ENCODE measurements at places on chromosomes 11 and 22.

- peaks cover 20% of the 10 kb centered on the region for H3K36me3 ChIP-seq
- no peak for DNase-seq
Measured at GRCh38 chr11:62680825-62681240, 2.0 kb upstream of the UBXN1 start.

DNA sequence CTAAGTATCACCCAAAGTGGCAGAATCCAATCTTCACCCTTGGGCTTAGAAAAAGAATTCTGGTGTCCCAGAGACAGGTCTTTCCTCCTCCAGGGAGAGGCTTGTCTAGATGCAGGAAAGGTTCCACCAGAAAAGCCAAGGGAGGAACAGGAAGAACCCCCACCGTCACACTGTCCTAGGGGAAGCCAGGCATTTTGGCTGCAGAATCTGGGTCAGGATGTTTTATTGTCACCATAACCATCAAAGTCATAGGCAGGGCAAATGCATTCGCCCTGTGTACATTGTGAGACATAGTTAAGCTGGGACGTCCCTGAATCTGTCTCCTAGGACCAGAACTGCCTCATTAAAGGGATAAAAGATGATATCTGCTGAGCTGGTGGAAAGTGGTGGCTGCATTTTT, 590.5 kb downstream of the OPCML start:
- no peak overlapping the region for H3K4me3 ChIP-seq
- H3K27ac ChIP-seq: no peak overlapping the region
- no peaks in the 10 kb centered on the region for H3K36me3 ChIP-seq
- DNase-seq: no peak

DNA sequence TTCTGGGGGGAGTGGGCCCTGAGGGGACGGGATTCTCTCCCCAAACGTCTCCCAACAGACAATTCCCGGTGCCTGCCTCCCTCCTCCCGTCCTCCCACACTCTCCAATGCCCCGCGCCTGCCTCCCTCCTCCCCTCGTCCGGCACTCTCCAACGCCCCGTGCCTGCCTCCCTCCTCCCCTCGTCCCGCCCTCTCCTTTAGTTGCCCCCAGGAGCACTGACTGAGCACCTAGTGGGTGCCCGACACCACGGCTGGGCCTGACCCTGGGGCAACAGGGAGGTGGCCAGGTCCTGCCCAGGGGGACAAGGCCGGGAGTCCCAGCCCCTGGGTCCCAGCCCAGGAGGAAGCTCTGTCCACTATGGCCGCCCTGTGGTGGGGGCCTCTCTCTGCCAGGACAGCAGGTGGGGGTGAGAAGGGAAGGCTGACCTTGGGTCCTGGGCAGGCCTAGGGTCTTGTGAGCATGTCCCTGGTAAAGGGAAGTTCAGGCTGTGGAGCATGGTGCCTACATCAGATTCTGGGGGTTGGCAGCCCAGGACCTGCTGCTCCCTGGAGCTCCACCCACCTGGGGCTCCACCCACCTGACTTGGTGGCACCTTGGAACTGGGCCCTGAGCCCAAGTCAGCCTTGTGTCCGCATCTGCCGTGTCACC, 942.3 kb downstream of the BRD1 start:
- no peaks in the 10 kb centered on the region for H3K4me1 ChIP-seq
- H3K27ac ChIP-seq: no peak overlapping the region
- H3K36me3 ChIP-seq: no peaks in the 10 kb centered on the region

- H3K4me1 ChIP-seq: peaks cover 37% of the 10 kb centered on the region
- H3K27ac ChIP-seq: peak overlapping the region; percentile 83
- H3K4me3 ChIP-seq: peak overlapping the region; percentile 47
- no peaks in the 10 kb centered on the region for H3K36me3 ChIP-seq
- H3K27me3 ChIP-seq: no peaks in the 10 kb centered on the region
Measured at GRCh38 chr11:111926505-111927391, 8.0 kb downstream of the C11orf52 start.

DNA sequence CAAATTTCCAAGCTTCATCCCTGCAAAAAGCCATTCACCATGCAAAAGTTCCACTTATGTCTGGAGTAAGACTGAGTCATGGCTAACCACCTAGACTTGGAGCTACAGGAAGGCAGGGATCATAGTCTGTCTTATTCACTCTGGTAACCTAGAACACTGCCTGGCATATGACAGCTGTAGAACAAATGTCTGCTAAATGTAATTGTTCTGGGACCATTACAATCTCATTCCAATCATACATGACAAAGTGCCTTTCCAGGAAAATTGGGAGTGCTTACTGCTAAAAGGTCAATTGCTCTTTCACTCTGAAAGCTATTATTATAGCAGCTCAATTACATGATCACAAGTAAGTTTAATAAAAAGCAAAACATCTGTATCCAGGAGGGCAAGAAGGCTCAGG, 99.1 kb upstream of the CHRM4 start:
- H3K27me3 ChIP-seq: no peaks in the 10 kb centered on the region
- H3K36me3 ChIP-seq: peaks cover 17% of the 10 kb centered on the region
- H3K4me3 ChIP-seq: no peak overlapping the region
- no peak overlapping the region for H3K27ac ChIP-seq

- H3K4me3 ChIP-seq: peak overlapping the region; percentile 2
- peaks cover 21% of the 10 kb centered on the region for H3K27me3 ChIP-seq
- H3K4me1 ChIP-seq: peaks cover 48% of the 10 kb centered on the region
- H3K36me3 ChIP-seq: no peaks in the 10 kb centered on the region
- no peak for DNase-seq
Measured at GRCh38 chr22:27797520-27798391, 3.8 kb downstream of the MN1 start.

DNA sequence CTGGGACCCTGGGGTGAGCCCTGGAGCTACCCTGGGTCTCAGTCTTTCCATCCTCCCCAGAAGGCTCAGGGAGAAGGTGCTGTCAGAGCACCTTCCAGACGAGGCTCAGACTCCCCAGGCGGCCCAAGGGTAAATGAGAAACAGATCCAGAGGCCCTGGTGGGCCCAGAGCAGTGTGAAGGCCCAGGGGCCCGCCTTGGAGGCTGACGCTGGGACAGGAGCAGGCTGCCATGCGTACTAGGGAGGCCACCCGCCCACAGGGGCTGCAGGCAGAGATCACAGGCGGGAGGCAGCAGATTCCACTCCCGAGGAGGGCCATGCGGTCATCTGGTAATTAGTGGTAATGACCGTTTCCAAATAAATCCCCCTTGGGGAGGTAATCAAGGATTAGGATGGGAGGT, 5.2 kb downstream of the WNT11 start:
- H3K27ac ChIP-seq: no peak overlapping the region
- no peak for DNase-seq
- no peaks in the 10 kb centered on the region for H3K36me3 ChIP-seq
- peaks cover 13% of the 10 kb centered on the region for H3K27me3 ChIP-seq
- peaks cover 5% of the 10 kb centered on the region for H3K4me1 ChIP-seq

- H3K4me1 ChIP-seq: peaks cover 3% of the 10 kb centered on the region
- no peaks in the 10 kb centered on the region for H3K36me3 ChIP-seq
Measured at GRCh38 chr11:32052215-32052614, 38.7 kb upstream of the RCN1 start.

DNA sequence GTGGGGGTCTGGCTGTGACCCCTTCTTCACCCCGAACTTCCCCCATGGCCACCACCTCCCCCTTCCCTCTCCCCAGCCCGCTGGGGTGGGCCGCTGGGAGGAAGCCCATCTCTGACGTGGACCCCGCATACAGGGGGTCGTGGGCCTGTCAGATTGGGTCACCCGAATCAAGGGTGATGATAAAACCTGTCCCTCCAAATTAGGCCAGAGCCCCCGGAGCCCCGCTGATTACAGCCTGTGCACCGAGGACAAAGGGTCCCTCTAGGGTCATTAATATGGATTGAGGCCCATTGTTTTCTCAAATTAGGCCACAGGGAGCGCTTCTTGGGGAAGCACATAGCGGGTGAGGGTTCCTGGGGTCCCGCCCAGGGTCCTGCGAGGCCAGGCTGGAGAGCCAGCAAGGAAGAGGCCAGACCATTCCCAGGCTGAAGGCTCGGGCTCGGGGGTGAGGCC, 4.9 kb upstream of the LINC01488 start:
- no peak for DNase-seq
- no peak overlapping the region for H3K27ac ChIP-seq
- H3K27me3 ChIP-seq: no peaks in the 10 kb centered on the region
- H3K4me3 ChIP-seq: no peak overlapping the region

DNA sequence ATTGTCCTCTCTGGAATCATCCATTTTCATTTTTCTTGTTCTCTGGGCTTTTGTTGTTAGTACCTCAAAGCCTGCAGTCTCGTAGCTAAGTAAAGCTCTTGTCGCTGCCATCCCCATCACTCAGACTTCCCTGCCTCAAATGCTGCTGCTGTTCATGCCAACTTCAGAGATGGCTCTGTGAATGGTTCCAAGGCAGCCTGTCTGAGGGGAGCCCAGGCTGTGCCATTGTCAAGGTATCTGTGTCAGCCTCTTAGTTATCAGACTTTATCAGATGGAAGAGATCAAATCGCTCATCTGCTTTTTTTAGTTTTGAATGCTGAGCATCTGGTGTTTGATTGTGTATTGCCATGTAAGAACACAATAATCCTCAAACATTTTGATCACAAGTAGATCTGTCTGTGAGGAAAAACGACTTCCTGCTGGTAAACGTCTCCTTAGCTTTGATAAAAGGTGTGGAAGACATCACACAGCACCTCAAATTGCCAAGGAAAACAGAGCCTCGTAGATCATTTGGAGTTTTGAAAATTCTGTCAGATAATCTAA, 304.2 kb upstream of the ZC3H12C start:
- H3K4me3 ChIP-seq: no peak overlapping the region
- H3K27ac ChIP-seq: no peak overlapping the region
- no peak for DNase-seq
- no peaks in the 10 kb centered on the region for H3K36me3 ChIP-seq
- H3K4me1 ChIP-seq: no peaks in the 10 kb centered on the region

DNA sequence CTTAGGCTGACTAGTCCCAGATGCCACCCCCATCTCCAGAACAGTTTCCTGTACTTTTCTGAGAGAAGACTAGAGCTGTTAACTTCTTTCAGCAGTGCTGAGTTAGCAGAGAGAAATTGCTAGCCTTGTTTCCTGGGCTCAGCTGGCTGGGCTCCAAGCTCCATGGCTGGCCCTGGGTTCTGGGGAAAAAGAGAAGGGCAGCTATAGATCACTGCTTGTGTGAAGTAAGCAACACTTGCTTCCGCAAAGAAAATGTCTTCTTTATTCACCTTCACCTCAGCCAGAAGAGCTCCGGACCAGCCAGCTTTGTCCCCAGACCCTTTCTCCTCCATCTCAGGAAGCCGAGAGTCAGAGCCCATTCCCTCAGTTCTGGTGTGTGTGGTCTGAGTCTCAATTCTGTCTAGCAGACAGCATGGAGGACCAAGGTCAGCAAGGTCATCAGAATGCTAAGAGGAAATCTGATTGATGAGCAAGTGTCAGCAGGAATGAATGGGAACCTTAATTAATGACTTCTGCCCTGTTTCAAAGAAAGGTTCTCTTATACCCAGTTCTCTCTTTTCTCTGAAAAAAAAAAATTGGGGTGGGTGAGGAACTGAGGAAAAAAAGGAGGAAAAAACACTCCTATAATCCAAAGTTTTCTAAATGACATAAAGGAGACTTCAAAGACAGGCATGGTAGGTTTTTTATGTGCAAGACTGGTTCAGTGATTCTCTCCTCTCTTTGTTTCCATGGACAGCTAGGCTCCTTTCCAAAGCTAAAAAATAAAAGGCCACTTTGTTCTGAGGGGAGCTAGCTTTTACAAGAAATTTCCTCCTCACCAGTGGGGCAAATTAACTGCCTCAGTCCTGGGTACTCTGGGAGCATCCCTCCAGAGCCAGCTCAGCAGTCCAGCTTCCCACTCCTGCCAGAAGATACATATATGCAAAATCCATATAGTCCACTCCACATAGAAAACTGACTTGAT, 63.6 kb upstream of the FAM181B start:
- no peak for DNase-seq
- H3K36me3 ChIP-seq: no peaks in the 10 kb centered on the region
- H3K27ac ChIP-seq: no peak overlapping the region
- H3K27me3 ChIP-seq: no peaks in the 10 kb centered on the region
- H3K4me1 ChIP-seq: no peaks in the 10 kb centered on the region

GRCh38 chr11:111406589-111406988, 27.5 kb upstream of the POU2AF1 start:
- no peak overlapping the region for H3K4me3 ChIP-seq
- no peaks in the 10 kb centered on the region for H3K27me3 ChIP-seq
- DNase-seq: no peak
- H3K27ac ChIP-seq: no peak overlapping the region
- no peaks in the 10 kb centered on the region for H3K36me3 ChIP-seq

GRCh38 chr11:69005631-69006368, 7.2 kb downstream of the MRGPRF start:
- peaks cover 50% of the 10 kb centered on the region for H3K4me1 ChIP-seq
- peak; percentile 77 for DNase-seq
- no peak overlapping the region for H3K4me3 ChIP-seq
- peaks cover 6% of the 10 kb centered on the region for H3K27me3 ChIP-seq

GRCh38 chr11:101061606-101062005, 68.0 kb downstream of the PGR start:
- H3K27ac ChIP-seq: no peak overlapping the region
- H3K27me3 ChIP-seq: no peaks in the 10 kb centered on the region
- H3K4me1 ChIP-seq: no peaks in the 10 kb centered on the region
- no peaks in the 10 kb centered on the region for H3K36me3 ChIP-seq

DNA sequence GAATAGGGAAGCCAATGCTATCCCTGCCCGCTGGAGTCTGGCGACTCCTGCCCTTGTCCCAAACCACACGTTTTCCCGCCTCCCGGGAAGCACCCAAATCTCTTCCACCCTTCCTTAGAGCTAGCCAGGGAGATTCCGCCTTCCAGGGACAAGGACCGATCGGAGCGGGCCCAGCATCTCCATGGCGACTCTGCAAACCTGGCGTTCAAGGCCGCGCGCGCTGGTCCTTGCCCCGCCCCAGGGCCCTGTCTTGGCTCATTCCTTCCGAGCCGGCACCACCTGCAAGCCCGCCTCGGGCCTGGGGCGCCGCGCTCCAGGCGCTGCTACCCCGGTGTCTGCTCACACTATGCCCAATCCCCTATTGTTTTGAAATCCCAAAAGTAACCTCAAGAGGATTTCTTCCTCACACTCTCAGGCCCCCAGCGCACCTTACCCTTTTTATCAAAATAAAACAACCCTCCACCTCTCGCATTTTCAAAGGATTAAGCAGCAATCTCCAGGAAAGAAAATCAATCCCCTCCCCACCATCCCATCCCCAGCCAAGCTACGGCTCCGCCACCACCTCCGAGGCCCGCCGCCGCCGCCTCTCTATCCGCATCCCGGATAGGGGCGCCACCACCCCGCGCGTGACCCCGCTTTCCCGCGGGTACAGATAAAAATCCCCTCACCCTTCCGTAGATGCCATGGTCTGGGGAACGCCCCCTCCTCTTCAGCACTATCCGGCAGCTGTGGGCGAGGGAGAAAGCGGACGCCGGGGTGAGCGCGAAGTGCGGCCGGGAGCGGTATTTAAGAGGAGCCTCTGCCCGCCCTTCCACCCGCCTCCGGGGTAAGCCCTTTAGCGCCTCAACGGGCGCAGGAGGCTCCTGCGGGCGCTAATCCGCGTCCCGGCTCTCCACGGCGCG, 825 bp downstream of the SLC1A2 start:
- H3K36me3 ChIP-seq: no peaks in the 10 kb centered on the region
- H3K27me3 ChIP-seq: peaks cover 48% of the 10 kb centered on the region
- peak overlapping the region; percentile 60 for H3K4me3 ChIP-seq
- H3K27ac ChIP-seq: no peak overlapping the region
- peaks cover 25% of the 10 kb centered on the region for H3K4me1 ChIP-seq

GRCh38 chr11:121886005-121886734, 229.8 kb downstream of the BLID start:
- no peak overlapping the region for H3K27ac ChIP-seq
- no peak for DNase-seq
- H3K36me3 ChIP-seq: no peaks in the 10 kb centered on the region
- no peak overlapping the region for H3K4me3 ChIP-seq
- peaks cover 6% of the 10 kb centered on the region for H3K4me1 ChIP-seq

- H3K27ac ChIP-seq: no peak overlapping the region
- no peaks in the 10 kb centered on the region for H3K27me3 ChIP-seq
- H3K4me1 ChIP-seq: no peaks in the 10 kb centered on the region
- DNase-seq: no peak
- no peaks in the 10 kb centered on the region for H3K36me3 ChIP-seq
- no peak overlapping the region for H3K4me3 ChIP-seq
Measured at GRCh38 chr11:30505603-30506002, 80.5 kb downstream of the MPPED2 start.

Data from suprapubic skin (tissue), 4 donors.